ENCODE measurements at places on chromosomes 3 and 15.

GRCh38 chr3:170751083-170751898 is 118.7 kb downstream of the RPL22L1 start:
- no peak for DNase-seq

DNA sequence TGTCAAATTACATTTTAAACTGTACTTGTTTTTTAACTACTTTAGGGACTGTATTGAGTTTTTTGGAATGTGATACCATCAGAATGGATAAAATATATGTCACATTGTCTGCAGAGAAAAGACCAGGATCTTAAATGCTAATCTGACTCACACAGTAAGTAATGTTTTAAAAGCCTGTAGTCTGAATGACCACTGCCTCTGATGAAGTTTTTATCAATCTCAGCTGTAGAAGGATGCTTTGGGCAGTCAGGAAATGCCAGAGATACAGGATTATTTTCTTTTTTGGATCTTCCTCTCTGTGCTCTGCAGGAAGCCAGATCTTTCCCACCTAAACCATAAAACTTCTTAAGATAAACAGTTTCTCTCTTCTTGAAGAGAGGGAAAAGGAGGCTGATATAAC is 73.1 kb upstream of the PRTG start:
- DNase-seq, result no peak

- DNase-seq, result no peak
Measured at GRCh38 chr3:58005669-58006068, 2.6 kb upstream of the FLNB start.

GRCh38 chr3:123167686-123168085 is 34.1 kb upstream of the SEC22A start:
- no peak for DNase-seq

DNA sequence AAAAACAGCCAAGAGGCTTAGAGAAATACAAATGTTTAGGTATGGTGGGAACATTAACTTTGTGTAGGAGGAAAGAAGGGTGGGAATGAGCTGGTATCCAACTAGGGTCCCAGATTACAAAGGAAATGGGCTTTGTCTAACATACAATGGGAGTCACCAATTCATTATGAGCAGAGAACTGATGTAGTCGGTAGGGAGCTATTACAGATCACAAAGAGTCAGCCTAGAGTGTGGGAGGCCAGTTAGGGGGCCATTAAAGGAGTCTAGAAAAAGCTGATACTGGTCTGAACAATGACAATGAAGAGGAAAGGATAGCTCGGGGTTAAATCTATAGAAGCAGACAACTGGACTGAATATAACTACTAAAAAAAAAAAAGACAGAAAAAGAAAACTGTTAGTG is 15.5 kb downstream of the ANO10 start:
- DNase-seq, result no peak

- no peak for DNase-seq
Measured at GRCh38 chr3:75242012-75242735, 422.0 kb upstream of the FRG2C start.

DNA sequence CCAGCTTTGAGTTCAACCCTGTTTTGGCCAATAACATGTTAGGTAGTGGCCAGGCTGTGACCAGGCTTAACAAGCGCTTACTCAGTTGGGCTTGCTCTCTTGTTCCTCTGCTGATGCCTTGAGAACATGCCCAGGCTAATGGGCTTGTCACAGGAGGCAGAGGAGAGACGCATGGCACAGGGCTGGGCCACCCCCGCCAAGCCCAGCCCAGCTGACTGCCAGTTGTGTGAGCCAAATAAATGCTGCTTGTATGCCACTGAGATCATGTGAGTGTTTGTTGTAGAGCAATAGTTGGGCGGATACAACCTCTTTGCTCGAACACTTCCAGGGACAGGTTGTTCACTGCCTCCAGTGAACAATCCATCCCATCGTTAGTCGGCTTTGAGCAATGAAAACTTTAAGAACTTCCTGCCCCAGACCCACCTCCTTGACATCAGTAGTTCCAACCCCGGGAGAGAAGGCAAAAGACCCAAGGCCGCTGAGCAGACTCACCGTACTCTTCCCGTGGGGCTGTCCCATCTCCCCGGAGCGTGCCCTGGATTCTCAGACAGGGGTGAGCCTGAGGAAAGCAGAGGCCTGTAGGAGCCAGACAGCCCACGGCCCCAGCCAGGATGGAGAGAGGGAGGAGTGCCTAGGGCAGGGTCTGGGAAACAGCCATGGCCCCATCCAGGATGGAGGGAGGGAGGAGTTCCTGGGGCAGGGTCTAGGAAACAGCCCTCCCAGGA is 4.1 kb downstream of the PLA2G4F start:
- DNase-seq, result no peak

DNA sequence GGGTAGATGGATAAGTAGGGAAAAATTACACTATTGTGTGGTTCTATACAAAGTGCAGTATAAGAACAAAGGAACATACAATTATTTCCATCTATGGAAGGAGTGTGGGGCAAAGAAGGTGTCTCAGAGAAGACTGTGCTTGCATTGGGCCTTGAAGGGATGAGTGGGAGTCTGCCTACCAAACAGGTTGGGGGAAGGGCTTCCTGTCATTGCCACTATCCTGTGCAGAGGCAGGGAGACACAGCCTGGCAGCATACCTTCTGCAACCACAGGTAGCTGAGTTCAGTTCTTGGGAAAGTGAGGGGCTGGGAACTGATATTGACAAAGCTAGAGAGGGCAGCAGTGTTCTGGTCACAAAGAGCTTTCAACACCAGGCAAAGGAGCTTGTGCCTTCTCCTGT is 3.4 kb downstream of the TIMP4 start:
- DNase-seq, result no peak

DNA sequence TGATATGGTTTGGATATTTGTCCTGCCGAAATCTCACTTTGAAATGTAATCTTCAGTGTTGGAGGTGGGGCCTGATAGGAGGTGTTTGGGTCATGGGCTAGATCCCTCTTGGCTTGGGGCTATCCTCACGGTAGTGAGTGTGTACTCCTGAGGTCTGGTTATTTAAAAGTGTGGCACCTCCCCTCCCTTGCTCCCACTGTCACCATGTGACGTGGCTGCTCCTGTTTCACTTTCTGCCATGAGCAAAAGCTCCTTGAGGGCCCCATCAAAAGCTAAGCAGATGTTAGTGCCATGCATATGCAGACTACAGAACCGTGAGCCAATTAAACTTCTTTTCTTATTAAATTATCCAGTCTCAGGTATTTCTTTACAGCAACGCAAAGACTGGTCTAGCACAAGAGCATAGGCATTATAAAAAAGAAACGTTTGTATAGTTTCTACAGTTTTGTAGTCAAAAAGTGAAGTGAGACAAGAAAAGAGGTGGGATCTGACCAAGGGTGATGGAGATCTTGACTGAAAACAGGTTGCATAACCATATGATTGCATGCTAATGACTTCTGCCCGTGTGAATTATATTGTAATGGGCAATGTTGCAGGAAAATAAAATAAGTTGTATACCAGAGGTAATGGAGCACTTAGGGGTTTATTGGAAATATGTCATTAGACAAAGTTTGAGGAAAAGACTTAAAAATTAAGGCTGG is 28.5 kb upstream of the CLASP2 start:
- DNase-seq, result no peak

- DNase-seq, result no peak
Measured at GRCh38 chr3:147397155-147397874, 9.0 kb downstream of the ZIC4 start.

DNA sequence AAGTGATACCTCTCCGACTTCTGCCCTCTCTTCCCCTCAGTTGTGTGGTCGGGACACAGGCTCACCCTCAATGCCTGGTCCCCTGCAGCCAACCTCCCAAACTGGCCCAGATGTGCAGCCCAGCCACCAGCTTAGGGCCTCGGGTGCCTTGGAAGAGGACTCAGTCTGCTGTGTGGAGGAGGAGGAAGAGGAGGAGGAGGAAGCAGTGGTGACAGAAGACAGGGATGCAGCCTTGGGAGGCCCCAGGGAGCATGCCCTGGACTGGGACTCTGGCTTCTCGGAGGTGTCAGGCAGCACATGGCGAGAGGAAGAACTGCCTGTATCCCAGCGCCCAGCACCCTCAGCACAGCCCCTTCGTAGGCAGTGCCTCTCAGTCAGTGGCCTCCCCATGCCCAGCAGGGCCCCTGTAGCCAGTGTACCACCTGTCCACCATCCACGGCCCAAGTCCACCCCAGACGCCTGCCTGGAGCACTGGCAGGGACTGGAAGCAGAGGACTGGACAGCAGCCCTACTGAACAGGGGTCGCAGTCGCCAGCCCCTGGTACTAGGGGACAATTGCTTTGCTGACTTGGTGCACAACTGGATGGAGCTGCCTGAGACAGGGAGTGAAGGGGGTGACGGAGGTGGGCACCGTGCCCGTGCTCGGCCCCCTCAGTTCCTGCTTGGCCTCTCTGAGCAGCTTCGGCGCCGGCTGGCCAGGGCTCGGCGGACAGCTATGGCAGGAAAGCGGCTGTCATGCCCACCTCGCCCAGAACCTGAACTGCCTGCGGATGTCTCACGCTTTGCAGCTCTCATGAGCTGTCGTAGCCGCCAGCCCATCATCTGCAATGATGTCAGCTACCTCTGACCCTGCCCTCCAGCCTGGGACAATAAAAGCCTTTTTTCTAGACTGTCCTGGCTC is 1.3 kb downstream of the INKA1 start:
- DNase-seq, result no peak

- DNase-seq, result no peak
Measured at GRCh38 chr3:53293867-53294266, 38.0 kb upstream of the TKT start.

GRCh38 chr3:179446501-179446900 is 4.8 kb downstream of the GNB4 start:
- DNase-seq, result no peak

GRCh38 chr3:178835033-178835432 is 236.6 kb downstream of the ZMAT3 start:
- DNase-seq, result no peak

DNA sequence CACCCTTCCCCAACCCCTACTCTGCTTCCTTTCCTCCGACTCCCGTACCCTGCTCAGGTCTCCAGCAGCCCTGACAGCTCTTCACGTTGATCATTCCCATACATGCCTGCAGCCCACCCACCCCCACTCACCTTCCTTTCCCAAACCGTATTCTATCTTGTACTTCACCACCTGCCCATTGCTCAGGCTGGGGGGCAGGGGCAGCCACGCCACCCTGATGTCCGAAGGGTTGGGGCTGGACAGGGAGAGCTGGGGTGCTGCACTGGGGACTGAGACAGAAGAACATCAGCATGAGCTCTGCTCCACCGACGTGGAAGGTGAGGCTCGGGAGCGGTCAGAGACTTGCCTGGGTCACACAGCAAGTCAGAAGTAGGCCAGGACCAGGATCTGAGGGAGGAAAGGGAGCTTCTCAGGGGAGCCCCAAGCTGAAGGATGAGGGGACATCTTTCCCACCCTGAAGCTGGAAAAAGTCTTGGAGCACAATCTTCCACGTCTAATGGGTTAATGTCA is 16.5 kb upstream of the IGDCC3 start:
- DNase-seq, result no peak

DNA sequence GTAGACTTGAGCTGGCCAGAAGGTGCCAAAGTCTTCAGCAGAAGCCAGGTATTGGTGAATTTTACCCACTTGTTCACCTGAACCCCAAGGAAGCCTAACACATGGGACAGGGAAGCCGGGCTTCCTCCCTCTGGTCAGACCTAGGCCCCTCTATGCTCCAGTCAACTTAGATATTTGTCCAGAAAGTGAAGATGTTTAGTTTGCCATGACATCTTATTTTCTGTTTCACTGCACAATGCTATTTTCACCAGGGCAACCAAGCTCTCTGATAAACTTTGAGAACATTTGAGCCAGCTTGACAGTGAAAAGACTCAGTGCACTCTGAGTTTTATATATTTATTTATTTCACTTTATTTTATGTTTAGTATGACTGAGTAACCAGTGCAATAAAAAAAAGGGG is 71.0 kb downstream of the SOX14 start:
- DNase-seq, result no peak

DNA sequence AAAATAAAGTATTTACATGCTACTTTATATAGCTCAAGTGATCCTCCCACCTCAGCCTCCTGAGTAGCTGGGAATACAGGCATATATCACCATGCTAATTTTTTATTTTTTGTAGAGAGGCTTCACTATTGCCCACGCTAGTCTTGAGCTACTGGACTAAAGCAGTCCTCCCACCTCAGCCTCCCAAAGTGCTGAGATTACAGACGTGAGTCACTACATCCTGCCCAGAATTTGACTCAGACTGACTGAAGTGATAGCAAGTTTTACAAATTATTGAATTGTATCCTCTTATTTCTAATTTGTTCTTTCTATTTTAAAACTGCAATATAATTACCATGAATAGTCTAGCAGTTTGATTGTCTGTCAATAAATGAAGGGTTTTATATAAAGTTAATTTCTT is 210.3 kb upstream of the CGNL1 start:
- no peak for DNase-seq

- DNase-seq, result no peak
Measured at GRCh38 chr15:96011136-96011535, 319.4 kb upstream of the NR2F2 start.

DNA sequence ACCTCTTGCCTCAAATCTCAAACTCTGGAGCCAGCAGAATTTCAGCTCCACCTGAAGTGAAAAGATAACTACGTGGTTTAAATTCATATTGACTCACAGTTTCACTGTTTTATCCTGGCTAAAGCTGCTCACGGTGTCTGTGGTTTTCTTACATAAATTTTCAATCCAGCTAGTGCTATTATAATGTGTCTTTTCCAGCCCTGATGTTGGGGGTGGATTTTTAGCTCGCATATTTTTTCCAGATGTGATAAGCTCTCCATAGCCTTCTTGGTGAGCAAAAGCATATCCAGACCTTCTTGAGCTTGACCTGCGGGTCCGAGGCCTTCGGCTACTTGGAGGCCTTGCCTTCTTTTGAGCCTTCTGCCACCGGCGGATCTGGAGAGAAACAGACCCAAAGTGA is 239.3 kb downstream of the DTWD1 start:
- DNase-seq, result no peak

- no peak for DNase-seq
Measured at GRCh38 chr15:71295603-71296314, 180.5 kb downstream of the THSD4 start.

DNA sequence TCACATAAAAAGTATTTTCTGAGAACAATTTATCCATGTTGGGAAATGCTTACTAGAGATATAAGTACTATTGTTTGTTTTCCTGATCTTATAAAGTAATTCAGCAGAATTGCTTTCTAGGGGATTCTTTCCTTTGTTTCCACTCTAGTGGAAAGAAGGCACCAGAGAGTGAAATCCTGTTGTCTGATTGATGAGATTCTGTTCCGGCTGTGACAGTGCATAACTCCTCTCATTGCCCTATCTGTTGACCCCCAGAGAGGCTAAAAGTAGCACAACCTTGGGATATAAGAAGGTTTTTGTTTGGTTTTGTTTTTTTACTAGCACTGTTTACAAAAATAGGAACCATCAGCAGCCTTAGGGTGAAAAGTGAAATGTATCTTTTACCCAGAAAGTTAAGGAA is 114.1 kb downstream of the ALCAM start:
- DNase-seq, result no peak

DNA sequence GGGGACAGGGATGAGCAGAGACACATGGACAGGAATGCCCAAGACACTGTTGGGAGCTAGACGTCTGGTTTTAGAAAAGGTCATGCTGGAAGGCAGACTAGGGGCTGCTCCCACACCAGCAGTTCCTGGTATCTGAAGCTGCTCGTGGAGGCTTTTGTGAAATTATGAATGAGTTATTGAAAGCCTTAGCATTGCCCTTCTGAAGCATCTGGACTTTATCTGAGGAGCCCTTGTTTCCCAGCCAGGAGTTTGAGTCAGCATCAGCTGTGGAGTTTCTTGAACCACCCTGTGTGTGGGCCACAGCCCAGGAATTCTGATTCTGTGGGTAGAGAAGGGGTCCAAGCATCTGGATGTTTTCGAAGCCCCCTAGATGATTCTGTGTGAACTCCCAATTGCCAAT is 258.7 kb downstream of the SLCO3A1 start:
- no peak for DNase-seq
